ENCODE measurements at places on chromosomes 13 and 19.

DNA sequence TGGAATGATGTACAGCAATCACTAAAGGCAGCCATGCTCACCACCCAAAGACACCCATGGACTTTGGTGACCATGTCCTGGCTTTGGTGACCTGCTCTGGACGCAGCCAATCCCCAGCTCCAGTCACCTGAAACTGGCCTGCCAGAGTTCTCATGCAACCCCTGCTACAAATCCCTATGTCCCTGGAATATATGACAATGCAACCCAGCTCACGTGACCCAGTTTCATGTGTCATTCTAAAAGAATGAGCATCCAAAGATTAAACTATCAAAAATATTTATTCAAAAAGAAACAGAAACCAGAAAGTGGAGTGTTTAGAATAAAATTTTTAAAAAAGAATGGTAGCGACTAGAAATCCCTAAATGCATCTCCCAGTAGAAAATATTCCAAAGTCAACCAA lies 203.3 kb upstream of the IRS2 start:
- no peak for DNase-seq

- DNase-seq: no peak
These were observed 6.1 kb upstream of the LILRA5 start for GRCh38 chr19:54319049-54319448.

DNA sequence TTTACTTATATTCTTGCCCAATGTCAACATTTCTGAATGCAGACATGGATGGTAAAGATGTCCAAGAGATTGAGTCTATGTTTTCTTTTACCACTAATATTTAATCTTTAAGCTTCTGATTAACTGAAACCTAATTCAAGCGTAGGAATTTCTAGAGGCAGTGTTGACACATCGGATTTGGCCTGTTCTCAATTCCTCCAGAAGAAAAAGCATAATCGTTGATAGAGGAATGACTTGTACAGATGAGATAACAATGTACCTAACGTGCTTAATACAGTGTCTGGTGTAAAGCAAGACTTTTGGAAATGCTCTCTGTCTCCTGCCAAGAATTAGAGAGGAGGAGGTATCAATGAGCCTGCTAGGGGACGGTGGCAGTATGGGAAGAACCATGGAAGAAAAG lies 35.2 kb downstream of the SLC15A1 start:
- DNase-seq: no peak

- DNase-seq: no peak
These were observed 80.5 kb upstream of the VSTM2B start for GRCh38 chr19:29445246-29445645.

- DNase-seq: no peak
These were observed 1.1 kb upstream of the ONECUT3 start for GRCh38 chr19:1752009-1752756.

- no peak for DNase-seq
These were observed 188.2 kb upstream of the RNF113B start for GRCh38 chr13:98365302-98365701.

GRCh38 chr13:34034411-34034810 lies 216.5 kb downstream of the RFC3 start:
- DNase-seq: no peak

- peak; percentile 19 for DNase-seq
These were observed 22.8 kb downstream of the HAUS8 start for GRCh38 chr19:17052439-17052838.

- no peak for DNase-seq
These were observed 11.8 kb downstream of the PALM start for GRCh38 chr19:720345-721160.

- DNase-seq: no peak
These were observed 21.6 kb upstream of the RNF113B start for GRCh38 chr13:98198683-98199082.

DNA sequence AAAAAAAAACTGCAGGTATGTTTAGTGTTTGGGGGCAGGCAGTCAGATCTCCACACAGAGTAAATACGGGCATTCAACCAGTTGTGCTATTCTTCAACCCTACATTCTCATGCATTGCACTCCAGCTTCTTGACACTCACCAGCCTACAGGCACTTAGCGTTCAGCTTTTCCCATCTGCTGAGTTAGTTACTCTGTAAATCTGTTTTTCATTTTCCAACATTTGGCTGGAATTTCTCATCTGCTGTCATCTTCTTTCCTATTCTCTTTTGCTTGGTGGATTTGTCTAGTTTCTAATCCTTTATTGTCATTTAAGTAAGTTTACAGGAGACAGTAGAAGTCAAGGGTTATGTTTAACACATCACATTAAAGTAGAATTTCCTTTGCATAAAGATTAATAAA lies 1318.9 kb downstream of the OLFM4 start:
- no peak for DNase-seq

GRCh38 chr13:83752141-83752540 lies 130.1 kb downstream of the SLITRK1 start:
- no peak for DNase-seq

- DNase-seq: no peak
These were observed 39.1 kb downstream of the PEPD start for GRCh38 chr19:33482476-33482875.

- no peak for DNase-seq
These were observed 243.6 kb downstream of the DLEU7 start for GRCh38 chr13:50599927-50600326.

- DNase-seq: no peak
These were observed 54.0 kb downstream of the RFX2 start for GRCh38 chr19:6056282-6056741.

DNA sequence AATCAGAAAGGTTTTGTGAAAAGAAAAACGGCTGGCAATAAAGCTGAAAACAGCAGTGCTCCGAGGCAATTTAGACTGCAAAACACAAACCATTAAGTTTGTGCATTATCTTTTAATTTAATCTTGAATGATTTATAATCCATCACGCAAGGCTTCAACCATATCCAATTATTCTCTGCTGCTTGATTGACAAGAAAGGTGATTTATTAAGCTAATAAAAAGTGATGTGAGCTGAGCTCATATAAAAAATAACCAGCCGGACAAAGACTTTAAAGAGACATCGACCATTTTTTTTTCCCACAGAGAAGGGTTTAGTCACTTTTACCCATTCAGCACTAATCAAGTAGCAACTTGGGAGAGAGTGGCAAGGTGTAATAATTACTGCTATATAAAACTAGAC lies 33.6 kb downstream of the TSHZ3 start:
- DNase-seq: no peak

DNA sequence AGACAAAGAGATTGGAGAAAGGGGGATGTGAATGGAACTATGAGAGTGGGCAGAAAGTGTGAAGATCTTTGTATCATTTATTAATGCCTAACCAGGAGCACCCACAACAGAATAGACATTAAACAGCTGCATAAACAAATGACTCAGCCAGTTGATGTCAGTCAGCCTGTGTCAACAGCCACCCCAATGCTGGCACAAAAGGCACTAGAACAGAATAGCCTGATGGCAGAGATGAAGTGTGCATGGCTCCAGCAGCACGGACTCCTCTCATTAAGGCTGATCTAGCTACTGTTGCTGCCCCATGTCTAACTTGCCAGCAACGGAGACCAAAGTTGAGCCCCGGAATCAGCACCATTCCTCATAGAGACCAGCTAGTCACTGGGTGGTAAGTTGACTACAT lies 7.8 kb downstream of the CPB2 start:
- no peak for DNase-seq

DNA sequence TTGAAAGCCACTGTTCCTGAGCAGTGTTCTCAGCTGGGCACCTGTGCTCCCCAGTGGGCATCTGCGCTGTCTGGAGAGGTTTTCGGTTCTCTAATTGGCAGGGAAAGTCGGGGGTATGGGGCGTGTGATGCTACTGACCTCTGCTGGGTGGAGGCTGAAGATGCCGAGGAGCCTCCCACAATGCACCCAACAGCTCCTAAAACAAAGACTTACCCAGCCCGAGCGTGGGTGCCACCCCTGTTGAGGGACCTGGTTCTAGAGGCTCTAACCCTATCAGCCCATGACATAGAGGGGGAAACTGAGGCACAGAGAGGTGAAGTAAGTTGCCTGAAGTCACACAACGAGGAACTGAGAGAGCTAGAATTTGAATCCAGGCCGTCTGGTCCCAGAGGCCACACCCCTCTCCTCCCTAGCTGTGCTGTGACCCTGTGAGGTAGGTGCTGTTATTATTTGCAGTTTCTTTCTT lies 2.3 kb downstream of the SPACA4 start:
- peak; percentile 22 for DNase-seq

- no peak for DNase-seq
These were observed 10.7 kb downstream of the MARCHF2 start for GRCh38 chr19:8423817-8424223.

DNA sequence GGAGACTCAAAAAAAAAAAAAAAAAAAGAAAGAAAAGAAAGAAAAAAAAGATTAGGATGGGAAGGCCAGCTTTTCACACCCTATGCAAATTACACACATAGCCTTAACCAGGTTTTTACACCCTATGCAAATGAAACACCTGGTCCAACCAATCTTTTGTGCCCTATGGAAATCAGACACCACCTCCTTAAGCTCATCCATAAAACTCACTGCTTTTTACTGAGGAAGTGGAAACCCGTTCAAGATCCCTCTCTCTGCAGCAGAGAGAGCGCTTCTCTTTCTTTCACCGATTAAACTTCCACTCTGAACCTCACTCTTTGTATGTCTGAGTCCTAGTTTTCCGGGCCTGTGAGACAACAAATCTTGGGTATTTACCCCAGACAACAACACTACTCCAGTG lies 25.3 kb upstream of the HOMER3 start:
- DNase-seq: no peak

GRCh38 chr19:45890877-45891276 lies 4.9 kb upstream of the IRF2BP1 start:
- DNase-seq: no peak

All from activated T-cell treated with anti-CD3 and anti-CD28 coated beads for 1 hour (primary cell).